Activated CD4-positive, alpha-beta T cell treated with anti-CD3 and anti-CD28 coated beads, Interleukin-2, Interleukin-4, amounts not matched to agents 100 ng/mL and 50 ng/mL, durations not matched to agents 16 hours and 8 hours (primary cell): ENCODE measurements at places on chromosomes 16 and 17.

DNA sequence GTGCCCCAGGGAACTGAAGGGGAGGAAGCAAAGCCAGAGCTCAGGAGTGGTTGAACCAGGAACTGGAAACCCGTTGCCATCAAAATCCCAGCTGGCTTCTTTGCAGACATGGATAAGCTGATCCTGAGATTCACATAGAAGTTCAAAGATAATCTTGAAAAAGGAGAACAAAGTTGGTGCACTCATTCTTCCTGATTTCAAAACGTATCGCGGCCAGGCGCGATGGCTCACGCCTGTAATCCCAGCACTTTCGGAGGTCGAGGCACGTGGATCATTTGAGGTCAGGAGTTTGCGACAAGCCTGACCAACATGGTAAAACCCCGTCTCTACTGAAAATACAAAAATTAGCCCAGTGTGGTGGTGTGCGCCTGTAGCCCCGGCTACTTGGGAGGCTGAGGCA lies 7.1 kb downstream of the RAP1GAP2 start:
- no peak for DNase-seq

- no peak for DNase-seq
Measured at GRCh38 chr17:17070931-17071330, 28.7 kb downstream of the MPRIP start.

DNA sequence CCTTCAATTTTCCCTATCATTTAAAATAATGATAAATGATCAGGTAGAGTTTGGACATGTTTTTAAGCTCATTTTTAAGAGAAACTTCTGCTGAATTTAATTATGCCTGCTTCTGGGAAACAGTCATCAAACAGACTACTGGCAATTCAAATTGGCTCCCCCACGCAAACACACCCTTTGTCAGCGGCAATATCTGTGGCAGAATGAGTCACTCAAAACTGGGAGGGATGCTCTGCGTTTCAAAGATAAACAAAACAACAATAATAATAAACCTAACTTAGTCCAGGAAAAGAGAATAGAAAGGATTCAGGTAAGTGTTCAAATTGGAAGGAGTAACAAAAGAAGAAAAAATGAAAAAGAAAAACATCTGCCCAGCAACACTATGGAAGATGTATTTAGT lies 108.1 kb upstream of the ERCC4 start:
- no peak for DNase-seq

GRCh38 chr16:17827313-17827712 lies 356.6 kb upstream of the XYLT1 start:
- no peak for DNase-seq

DNA sequence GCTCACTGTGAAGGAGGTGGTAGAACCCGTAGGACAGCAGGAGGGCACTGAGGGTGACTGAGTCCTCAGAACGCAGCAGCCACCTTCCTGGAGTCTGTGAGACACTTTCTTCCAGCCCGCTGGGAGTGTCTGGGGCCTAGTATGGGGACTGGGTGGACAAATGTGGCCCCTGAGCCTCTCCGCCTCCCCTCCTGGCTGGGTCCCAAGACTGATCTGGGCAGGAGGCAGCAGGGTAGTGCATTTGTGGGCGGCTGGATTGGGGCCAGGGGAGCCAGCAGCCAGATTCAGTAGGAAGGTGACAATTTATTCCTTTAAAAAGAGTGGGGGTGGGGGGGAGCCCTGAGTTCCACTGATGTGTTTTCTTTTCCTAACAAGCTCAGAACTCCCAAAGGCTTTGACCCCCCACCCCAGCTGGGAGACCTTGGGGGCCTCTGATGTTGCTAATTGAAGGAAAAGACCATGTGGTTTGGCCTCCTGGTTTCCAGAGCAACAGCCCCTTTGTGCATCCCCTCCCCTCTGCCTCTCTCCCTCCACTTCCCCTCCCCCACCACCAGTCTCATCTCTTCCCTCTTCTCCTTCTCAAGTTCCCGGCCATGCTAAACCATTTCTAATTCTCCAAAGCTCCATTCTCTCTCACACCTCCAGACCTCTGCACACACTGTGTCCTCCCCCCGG lies 4.4 kb downstream of the CLEC19A start:
- DNase-seq = no peak

- no peak for DNase-seq
Measured at GRCh38 chr17:40953881-40954280, 12.9 kb downstream of the KRT39 start.
